ENCODE measurements at places on chromosomes 16 and 17.

- no peak for DNase-seq
Measured at GRCh38 chr16:886084-886543, 84.7 kb downstream of the LMF1 start.

GRCh38 chr16:74561626-74562025 is 45.3 kb downstream of the GLG1 start:
- no peak for DNase-seq

GRCh38 chr16:77227745-77228144 is 28.5 kb downstream of the SYCE1L start:
- no peak for DNase-seq

- no peak for DNase-seq
Measured at GRCh38 chr16:11149011-11149616, 106.9 kb downstream of the SOCS1 start.

GRCh38 chr17:53516636-53517035 is 306.1 kb upstream of the KIF2B start:
- DNase-seq, result no peak

GRCh38 chr16:24863582-24864437 is 18.0 kb downstream of the SLC5A11 start:
- DNase-seq, result no peak

DNA sequence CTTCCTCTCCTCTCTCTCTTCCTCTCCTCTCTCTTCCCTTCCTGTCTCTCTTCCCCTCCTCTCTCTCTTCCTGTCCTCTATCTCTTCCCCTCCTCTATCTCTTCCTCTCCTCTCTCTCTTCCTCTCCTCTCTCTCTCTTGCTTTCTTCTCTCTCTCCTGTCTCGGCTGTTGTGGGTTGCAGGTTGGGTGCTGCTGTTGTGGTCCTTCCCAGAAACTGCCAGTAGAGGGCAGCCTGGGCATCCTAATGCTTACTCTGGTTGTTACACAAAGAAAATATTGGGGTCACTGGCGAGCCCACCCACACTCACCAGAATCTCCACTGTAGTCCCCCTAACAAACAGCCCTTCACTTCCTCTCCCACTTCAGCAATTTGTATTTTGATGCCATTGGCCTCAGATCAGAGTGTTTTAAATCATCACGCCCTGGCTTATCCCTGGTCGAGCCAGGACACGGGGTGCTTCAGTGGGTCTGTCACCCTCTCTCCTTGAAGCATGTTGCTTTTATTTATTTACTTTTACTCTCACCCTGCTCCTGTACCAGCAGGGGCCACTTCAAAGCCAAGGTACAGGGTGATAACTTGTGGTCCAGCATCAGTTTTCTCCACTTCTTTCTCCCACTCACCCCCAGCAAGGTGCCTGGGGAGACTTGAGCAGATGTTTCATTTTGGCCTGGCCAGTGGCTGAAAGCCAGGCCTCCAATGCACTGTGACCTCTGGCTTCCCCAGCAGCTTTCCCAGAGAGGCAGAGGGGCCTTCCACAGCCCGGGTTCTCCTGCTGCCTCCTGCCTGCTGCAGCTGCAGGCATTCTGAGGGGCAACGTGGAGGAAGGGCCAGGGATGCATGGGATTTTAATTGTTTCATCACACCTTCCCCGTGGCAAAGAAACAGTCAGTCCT is 4.7 kb upstream of the MMP15 start:
- no peak for DNase-seq

GRCh38 chr17:30819971-30820705 is 4.4 kb downstream of the CRLF3 start:
- DNase-seq, result no peak

GRCh38 chr17:78330570-78331224 is 29.2 kb downstream of the SOCS3 start:
- no peak for DNase-seq

- DNase-seq, result no peak
Measured at GRCh38 chr16:85733155-85733838, 17.6 kb downstream of the C16orf74 start.

DNA sequence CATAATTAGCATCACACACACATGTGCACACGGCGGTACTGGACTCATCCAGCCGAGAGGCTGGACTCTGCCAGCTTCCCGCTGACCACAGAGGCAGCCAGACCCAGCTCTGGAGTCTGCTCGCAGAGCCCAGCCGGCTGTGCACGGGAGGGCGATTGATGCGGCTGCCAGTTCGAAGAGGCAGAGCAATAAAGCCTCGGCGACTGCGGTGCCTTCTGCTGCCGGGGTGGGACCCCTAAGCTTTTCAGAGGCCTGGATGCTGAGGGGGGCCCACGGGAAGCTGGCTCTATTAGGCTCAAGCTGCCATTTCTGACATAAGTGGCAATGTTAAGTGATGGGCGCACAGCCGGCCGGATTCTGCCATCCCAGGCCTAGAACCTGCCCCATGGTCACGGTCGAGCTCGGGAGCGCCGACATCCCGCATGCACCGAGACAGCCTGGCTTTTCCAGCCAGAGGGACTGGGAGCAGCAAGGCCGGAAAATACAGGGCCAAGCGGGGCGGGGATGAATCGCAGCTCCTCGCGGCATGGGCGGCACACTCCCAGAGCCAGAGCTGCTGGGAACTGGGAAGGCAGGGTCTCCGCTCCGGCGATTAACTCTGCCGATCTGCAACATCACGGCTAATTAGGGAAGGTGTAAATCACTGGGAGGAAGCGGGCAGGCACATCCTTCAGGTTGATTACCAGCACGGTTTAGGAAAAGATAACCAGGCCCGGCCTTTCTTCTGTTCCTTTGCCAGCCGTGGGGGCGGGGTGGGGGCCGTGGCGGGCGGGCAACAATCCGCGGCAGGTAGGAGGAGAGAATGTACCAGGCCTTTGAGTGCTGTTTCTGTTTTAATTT is 57.7 kb downstream of the TBC1D16 start:
- no peak for DNase-seq

DNA sequence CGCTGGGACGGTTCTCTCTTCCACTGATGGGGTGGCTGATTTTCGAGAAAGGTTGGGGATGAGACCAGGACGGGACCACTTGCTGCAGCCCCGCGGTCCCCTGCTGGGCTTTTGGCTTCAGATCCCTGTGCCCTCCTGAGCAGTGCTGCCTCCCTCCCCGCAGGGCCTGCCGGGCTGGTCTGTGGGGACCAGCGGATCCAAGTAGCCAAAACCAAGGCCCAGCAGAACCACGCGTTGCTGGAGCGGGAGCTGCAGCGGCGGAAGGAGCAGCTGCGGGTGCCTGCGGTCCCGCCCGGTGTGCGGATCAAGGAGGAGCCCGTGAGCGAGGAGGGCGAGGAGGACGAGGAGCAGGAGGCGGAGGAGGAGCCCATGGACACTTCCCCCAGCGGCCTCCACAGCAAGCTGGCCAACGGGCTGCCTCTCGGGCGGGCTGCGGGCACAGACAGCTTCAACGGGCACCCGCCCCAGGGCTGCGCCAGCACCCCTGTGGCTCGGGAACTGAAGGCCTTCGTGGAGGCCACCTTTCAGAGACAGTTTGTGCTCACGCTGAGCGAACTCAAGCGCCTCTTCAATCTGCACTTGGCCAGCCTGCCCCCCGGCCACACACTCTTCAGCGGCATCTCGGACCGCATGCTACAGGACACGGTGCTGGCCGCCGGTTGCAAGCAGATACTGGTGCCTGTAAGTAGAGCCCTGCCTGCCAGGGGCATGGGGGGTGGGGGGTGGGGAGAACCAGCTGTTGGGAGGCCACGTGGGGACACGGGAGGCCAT is 28.6 kb downstream of the POLR3E start:
- no peak for DNase-seq

DNA sequence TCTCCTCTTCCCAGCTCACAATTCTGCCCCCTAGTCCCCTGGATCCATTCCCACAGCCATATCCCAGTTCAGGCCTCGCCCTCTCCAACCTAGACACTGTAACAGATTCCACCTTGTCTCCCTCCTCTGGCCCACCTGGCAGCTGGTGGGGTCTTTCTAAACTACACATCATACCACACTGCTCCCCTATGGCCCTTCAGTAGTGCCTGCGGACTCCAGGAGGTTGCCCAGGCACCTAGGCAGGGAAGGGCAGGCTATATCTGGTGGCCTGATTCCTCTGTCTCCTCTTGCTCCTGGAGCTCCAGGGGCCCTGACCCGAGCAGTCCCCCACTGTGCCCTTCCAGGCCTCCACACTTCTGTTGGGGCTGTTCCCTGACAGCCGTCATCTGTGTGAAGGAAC is 64.5 kb downstream of the SMPD3 start:
- DNase-seq, result no peak

GRCh38 chr16:57952909-57953308 is 18.0 kb downstream of the CNGB1 start:
- no peak for DNase-seq

- no peak for DNase-seq
Measured at GRCh38 chr17:8698162-8698971, 46.3 kb downstream of the CCDC42 start.

- DNase-seq, result no peak
Measured at GRCh38 chr17:80603396-80603795, 58.8 kb downstream of the RPTOR start.

- no peak for DNase-seq
Measured at GRCh38 chr16:79653373-79653891, 52.9 kb upstream of the MAF start.

DNA sequence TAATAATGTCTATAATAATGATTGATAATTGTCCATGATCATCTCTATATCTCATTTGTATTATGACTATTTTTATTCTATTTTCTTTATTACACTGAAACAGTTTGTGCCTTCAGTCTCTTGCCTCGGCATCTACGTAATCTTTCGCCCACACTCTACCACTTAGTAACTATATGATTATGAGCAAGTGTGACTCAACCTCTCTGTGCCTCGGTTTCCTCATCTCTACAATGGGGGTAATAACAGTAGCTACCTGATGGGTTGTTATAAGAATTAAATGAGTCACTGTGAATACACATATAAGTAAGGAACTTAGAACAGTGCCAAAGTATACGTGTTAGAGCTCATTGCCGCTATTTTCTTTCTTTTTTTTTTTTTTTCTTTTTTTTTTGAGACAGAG is 3.7 kb upstream of the SLC16A11 start:
- no peak for DNase-seq

GRCh38 chr16:25013751-25014499 is 1.2 kb downstream of the ARHGAP17 start:
- DNase-seq, result no peak

DNA sequence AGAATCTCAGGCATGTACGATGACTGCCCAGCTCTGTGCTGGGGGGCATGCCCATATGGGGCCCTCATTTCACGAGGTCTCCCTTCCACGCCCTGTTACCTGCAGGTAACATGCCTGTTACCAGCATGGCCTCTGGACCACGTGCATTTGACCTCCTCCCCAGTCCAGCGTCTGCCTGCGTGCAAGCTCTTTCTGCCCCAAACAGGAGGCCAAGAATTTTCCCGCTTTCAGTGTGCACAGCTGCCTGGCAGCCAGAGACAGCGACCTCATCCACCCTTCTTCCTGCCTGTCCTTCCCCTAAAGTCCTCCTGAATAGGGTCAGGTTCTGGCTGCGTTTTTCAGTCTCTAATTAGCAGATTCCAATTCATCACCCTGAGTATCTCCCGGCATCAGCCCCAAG is 306.5 kb upstream of the ZFHX3 start:
- no peak for DNase-seq

GRCh38 chr16:53132406-53132805 is 77.6 kb downstream of the CHD9 start:
- DNase-seq, result no peak

DNA sequence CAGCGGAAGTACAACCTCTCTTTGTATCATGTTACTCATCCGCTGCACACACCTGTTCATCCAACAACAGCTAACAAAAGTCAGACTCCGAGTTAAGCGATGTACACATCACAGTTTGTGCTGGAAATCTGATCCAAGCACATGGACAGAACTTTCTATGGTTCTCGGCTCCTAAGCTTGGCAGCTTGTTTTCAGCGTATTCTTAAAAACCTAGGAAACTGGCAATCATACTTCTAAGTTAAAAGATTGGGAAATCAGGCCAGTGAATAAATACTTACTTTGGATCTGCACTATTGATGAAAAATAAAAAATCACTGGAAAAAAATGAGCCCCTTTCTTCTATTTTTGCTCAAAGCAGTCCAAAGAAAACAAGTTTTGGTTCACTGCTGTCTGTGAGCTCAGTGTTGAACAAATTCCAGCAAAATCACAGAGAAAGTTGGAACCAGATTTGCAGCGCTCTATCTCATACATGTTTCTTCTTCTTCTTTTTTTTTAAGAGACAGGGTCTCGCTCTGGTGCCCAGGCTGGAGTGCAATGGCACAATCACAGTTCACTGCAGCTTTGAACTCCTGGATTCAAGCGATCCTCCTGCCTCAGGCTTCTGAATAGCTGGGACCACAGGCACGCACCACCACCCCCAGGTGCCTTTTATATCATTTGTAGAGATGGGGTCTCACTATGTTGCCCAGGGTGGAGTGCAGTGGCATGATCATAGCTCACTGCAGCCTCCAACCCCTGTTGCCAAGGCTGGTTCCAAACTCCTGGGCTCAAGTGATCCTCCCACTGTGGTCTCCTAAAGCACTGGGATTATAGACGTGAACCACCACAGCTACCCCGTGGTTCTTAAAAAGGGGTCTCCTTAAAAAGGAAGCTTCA is 71.6 kb upstream of the CREBBP start:
- no peak for DNase-seq

GRCh38 chr16:8376430-8376829 is 213.9 kb downstream of the TMEM114 start:
- no peak for DNase-seq

DNA sequence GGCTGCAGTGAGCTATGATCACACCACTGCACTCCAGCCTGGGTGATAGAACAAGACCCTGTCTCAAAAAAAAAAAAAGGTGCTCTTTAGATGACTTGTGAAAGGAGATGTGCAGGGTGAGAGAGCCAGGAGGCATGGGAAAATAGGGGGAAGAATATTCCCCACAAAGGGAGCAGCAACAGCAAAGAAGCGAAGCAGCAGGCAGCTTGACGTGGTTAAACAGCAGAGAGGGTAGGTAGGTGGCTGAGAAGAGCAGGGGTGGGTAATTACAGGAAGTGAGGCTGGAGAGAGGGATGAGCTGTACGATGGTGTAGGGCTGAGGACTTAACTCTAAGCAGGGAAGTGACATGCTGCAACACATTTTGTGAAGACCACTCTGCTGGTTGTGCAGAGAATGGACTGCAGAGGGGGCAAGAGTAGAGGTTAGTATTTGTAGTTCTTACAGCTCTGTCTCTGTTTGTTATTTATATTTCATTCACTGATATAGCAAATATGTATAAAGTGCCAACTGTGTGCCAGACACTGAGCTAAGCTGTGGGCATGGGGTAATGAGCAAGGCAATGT is 1.6 kb downstream of the HEATR3 start:
- no peak for DNase-seq

GRCh38 chr16:81752876-81753227 is 26.2 kb upstream of the PLCG2 start:
- DNase-seq, result no peak

Data from stimulated activated CD8-positive, alpha-beta memory T cell treated with anti-CD3 and anti-CD28 coated beads, Interleukin-7, amount 100 ng/mL, for 1 hour (primary cell).